Dermis blood vessel endothelial cell (primary cell): ENCODE measurements at places on chromosomes 6 and 20. TPM values are rescaled to one million over a fixed set of nuclear protein-coding genes. Genes with fewer than 3 reads are reported as not detected.

- no peak for DNase-seq
Measured at GRCh38 chr20:34061695-34062094, 50.3 kb downstream of the EIF2S2 start.

- no peak for DNase-seq
Measured at GRCh38 chr20:38607351-38607750, 5.7 kb downstream of the ARHGAP40 start.

Gene KIF25
- not detected in 2 replicates for total RNA-seq

GRCh38 chr6:23977706-23978105 lies 148.3 kb upstream of the NRSN1 start:
- DNase-seq = no peak

Gene C20orf204
- 11.2 and 13.3 TPM in 2 replicates for total RNA-seq

DNA sequence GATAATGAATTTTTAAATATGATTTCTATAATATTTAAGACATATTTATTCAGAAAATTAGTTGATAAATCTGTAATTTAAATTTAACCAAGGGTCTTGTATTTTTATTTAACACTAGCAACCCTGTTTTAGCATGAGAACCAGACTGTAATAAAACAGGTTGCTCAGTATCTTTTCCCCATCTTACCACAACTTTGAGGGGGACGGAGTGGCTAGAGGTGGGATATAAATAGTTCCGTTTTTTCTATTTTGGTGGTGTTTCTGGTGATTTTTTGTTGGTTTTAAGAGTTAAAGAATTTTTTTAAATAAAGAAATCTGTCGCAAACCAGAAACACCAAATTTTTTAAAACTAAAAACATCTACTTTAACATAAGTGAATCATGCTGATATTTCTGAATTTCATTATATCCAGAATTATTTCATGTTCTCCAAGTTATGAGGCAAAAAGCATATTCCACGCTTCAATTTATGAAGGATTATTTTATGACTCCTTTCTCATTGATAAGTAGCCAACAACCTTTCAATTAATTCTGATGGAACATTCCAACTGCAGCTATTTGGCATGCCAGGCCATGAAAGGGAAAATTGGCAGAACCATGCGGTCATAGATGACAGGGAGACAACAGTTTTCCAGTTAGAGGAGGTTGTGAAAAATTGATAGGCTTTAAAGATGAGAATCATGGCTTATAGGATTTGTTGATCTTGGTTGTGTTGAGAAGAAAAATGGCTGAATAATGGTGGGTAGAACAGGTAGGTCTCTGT lies 151.9 kb upstream of the CARMIL1 start:
- no peak for DNase-seq

GRCh38 chr6:11327961-11328360 lies 95.5 kb upstream of the NEDD9 start:
- no peak for DNase-seq

GRCh38 chr6:148293181-148293995 lies 49.2 kb upstream of the SASH1 start:
- no peak for DNase-seq

GRCh38 chr6:33695451-33695887 lies 16.0 kb downstream of the UQCC2 start:
- no peak for DNase-seq

- peak; percentile 64 for DNase-seq
Measured at GRCh38 chr6:105733556-105734162, 330.8 kb upstream of the PREP start.

GRCh38 chr20:11054266-11054993 lies 380.6 kb upstream of the JAG1 start:
- DNase-seq = no peak

- no peak for DNase-seq
Measured at GRCh38 chr20:34850969-34851368, 21.7 kb downstream of the GGT7 start.

Gene NOTCH4
- total RNA-seq = 44.3 and 63.5 TPM in 2 replicates

- DNase-seq = no peak
Measured at GRCh38 chr6:73690056-73690455, 5.9 kb upstream of the CD109 start.

Gene OLIG3
- not detected in 2 replicates for total RNA-seq

- peak; percentile 57 for DNase-seq
Measured at GRCh38 chr6:116779573-116780164, 14.2 kb upstream of the FAM162B start.

Gene SIRPB1
- 0.17 and 4.0 TPM in 2 replicates for total RNA-seq

DNA sequence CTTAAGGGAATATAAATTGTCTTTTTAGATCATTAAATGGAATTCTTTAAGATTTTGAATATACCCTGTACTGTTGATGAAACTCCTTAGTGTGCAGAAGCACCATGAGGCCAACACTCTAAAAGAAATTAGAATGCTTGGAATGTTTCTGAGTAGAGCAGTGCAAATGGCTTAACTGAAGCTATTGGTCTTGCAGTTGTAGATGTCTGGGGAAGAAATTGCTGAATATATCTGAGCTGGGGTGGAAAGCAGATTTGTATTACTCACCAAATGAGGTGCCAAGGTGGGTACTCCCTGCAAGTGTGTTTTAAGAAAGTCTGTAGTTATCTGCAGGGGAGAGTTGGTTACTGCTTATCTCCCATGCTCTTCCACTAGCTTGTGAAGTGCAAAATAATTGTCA lies 119.0 kb downstream of the ADGRG6 start:
- DNase-seq = no peak

DNA sequence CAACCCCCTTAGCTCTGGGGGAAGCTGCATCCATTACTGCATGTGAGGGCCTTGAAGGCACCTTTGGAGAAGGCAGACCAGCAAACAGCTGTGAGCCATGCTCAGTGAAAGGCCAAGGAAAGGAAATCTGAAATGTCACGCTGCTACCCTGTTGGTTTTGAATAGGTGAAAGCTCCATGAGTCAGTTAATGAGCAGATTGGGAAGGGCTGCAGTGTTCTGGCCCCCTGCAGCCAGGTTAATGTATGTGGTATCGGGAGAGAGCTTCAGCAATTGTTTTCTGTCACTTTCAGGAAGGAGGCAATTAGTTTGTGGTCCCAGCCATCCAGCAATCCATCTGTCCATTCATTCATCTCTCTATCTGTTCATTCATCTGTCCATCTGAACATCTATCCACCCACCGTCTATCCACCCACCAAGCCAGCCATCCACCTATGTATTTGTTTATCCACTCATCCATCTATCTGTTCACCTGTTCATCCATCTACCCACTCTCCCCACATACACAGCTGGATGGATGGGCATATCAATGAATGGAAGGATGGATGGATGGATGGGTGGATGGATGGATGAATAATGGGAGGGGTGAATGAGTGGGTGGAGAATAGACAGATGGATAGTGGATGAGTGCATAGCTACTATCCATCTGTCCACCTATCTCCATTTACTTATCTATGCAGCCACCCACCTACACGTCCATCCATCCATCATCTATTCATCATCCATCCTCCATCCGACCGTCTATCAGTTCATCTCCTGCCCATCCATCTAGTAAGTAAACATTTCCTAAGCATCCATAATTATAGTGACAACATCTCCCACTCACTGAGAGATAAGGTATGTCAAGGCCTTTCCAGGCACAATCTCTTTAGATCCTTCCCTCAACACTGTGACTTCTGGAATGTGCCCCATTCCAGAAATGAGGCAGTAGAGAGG lies 16.0 kb downstream of the PCK1 start:
- DNase-seq = no peak

- no peak for DNase-seq
Measured at GRCh38 chr6:80329496-80329895, 223.0 kb downstream of the BCKDHB start.

DNA sequence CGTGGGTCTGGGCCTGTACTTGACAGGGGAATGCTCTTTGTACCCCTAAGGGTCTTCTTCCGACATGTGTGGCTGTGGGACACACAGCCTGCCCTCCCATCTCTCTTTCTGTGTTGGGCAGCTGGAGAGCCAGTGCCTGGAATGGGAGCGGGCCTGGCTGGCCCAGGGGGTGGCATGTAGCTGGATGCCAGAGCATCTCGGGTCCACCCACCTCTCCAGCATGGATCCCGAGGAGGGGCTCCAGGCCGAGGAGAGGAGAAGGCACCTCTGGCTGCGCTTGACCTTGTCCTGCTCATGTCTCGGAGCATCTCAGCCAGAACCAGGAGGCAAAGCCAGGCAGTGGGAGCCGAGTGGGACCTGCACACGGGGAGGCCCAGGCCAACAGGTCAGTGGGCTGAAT lies 16.0 kb downstream of the CDH4 start:
- no peak for DNase-seq

- DNase-seq = peak; percentile 37
Measured at GRCh38 chr6:22112461-22112860, 184.4 kb downstream of the PRL start.

- DNase-seq = no peak
Measured at GRCh38 chr6:65123521-65123920, 583.5 kb downstream of the EYS start.

DNA sequence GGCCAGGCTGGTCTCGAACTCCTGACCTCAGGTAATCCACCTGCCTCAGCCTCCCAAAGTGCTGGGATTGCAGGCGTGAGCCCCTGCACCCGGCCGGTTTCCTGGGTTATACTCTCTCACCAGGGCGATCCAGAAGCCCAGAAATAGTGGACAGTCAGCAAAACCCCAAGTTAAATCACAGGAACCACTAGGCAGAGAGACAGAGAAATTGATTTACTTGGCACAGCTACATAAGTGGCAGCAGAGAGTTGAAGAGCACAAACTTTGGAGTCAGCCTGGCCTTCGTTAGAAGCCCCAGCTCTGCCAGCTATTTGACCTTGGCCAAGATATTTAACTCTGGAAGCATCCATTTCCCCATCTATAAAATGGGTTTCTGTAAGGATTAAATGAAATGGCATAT lies 32.7 kb downstream of the MTRES1 start:
- no peak for DNase-seq

Gene FILIP1
- total RNA-seq = 11.3 and 21.1 TPM in 2 replicates

GRCh38 chr6:73521351-73521985 lies 636 bp upstream of the EEF1A1 start:
- peak; percentile 84 for DNase-seq

GRCh38 chr6:6407071-6407741 lies 86.7 kb upstream of the F13A1 start:
- DNase-seq = no peak

Gene PAK5
- under 0.01 TPM in 1 of 2 replicates, not detected in the other for total RNA-seq
